ENCODE measurements at places on chromosomes 16 and 17.

- DNase-seq = no peak
Observed at GRCh38 chr16:70689035-70689969, 3.4 kb upstream of the MTSS2 start.

DNA sequence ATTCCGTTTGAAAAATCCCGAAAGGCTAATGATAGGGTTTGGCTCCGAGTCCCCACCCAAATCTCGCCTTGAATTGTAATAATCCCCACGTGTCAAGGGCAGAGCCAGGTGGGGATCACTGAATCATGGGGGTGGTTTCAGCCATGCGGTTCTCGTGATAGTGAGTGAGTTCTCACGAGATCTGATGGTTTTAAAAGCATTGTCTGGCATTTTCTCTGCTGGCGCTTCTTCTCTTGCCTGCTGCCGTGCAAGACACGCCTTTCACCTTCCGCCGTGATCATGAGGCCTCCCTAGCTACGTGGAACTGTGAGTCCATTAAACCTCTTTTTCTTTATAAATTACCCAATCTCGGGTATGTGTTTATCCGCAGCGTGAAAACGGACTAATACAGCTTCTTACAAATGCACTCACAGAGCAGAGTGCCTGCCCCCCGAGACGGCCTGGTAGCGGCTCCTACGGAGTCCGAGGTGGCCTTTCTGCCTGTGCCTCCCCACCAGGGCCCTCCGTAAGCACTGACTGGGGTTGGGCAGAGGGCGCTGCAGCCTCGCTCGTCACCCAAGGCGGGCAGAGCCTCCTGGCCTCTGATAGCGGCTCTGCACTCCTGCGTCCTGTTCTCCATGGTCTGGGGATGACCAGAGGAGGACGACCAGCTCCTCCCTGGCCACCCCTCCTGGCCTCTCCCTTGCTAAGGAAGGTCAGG lies 131.7 kb downstream of the FOXL1 start:
- DNase-seq = no peak

DNA sequence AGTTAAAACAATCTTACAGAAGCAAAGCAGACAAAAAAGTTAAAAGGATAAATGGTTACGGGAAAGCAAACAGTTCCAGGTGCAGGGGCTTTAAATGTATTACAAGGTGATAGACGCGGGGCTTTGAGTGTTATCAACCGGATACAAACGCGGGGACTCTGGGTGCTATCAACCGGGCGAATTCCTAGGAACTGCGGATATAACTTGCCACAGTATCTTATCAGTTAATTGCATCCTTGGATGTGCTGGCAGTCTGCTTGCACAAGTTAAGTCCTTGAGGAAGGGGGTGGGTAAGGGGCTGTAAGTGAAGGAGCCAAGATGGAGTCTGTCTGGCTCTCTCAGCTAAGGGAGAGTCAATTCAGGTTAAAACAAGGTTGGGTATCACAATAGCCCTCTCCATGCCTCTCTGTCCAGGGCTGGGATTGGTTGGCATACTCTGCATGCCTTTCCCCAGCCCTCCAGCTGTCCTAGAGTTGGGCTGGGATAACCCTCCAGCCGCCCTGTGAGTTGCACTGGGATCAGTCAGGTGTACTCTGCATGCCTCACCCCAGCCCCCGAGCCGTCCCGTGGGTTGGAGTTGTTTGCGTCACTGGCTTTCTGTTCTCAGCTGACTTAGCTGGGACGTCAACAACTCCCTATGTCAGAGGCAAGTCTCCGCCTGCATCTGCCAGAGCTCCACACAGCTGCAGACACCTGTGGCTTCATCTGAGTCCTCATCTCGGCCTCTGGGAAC lies 40.9 kb downstream of the TMEM235 start:
- DNase-seq = no peak

DNA sequence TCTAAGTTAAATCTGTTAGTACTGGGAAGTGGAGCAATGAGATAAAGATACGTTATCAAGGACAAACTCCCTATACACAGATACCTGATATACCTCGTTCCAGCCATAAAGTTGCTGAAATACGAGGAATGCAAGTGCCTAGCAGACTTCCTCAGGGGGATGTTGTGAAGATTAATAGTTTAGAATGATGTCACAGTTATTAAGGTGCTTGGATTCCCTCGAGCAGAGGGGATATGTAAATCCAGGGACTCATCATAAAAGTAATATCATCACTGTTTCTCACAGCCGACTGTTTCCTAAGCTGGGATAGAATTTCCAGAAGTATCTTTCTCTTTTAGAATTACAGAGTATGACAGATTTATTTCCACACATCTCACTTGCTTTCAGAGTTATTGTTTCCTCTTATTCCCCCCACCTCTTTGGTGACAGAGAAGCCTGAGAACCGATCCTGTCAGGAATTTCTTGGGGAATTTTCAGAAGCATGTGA lies 28.4 kb upstream of the ZFHX3 start:
- DNase-seq = no peak

- DNase-seq = no peak
Observed at GRCh38 chr17:1559047-1560043, 3.2 kb downstream of the PITPNA start.

DNA sequence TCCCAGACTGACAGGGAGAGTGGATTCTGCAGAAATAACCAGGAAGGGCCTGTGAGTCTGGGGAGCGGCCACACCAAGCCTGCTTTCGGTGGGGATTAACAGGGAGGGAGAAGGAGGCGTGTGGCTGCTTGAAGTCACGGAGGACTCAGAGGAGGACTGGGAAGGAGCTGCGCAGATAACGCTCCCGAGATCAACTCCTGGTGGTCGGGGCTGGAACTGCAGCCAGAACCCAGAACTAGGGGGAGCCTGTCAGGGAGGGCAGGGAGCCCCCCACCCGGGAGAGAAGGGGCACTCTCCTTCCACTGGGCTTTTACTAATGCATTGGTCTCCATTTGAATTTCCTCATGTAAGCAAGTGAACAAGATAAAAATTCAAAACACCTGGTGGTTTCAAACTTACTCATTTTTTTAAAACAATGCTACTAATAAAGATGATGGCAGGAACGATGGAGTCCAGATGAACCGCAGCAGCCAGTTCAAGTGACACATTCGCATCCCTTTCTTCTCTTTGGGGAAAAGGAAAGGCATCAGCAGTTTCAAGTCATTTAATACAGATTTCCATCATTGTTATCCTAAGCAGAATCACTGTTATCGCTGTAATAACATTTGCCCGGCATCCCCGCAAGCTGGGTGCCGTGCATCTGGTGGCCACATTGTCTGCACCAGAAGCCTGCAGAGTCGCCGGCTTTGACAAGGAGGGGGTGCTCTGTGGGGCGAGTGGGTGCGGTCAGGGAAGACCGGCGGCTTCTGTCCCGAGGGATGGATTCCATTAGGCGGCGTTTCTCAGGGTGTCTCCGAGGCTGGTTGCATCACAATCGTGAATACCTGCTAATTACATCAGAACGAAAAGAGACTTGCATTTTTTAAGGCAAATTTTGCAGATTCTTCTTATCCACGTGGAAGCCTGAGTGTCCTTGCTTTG lies 183.0 kb downstream of the FOXL1 start:
- DNase-seq = no peak

GRCh38 chr16:53501216-53501859 lies 1.7 kb downstream of the AKTIP start:
- DNase-seq = no peak

- no peak for DNase-seq
Observed at GRCh38 chr17:28406473-28406814, 432 bp upstream of the SLC46A1 start.

Data from NCI-H1436 treated with DMSO at 0.1 percent for 48 hours (cell line).